ENCODE measurements at places on chromosomes 11 and 22. TPM values are rescaled to one million over a fixed set of nuclear protein-coding genes. Genes with fewer than 3 reads are reported as not detected.

GRCh38 chr11:86724137-86724536 lies 51.7 kb upstream of the ME3 start:
- H3K27me3 ChIP-seq: no peaks in the 10 kb centered on the region
- no peaks in the 10 kb centered on the region for H3K4me1 ChIP-seq
- no peak for DNase-seq
- H3K27ac ChIP-seq: no peak overlapping the region
- H3K36me3 ChIP-seq: no peaks in the 10 kb centered on the region
- H3K4me3 ChIP-seq: no peak overlapping the region

GRCh38 chr11:111703576-111703975 lies 62.6 kb downstream of the PPP2R1B start:
- no peaks in the 10 kb centered on the region for H3K36me3 ChIP-seq
- H3K4me1 ChIP-seq: no peaks in the 10 kb centered on the region
- DNase-seq: no peak
- no peak overlapping the region for H3K27ac ChIP-seq

- H3K27me3 ChIP-seq: no peaks in the 10 kb centered on the region
- H3K4me1 ChIP-seq: no peaks in the 10 kb centered on the region
- no peak for DNase-seq
- peaks cover 3% of the 10 kb centered on the region for H3K36me3 ChIP-seq
Measured at GRCh38 chr11:108838792-108839105, 173.9 kb downstream of the DDX10 start.

DNA sequence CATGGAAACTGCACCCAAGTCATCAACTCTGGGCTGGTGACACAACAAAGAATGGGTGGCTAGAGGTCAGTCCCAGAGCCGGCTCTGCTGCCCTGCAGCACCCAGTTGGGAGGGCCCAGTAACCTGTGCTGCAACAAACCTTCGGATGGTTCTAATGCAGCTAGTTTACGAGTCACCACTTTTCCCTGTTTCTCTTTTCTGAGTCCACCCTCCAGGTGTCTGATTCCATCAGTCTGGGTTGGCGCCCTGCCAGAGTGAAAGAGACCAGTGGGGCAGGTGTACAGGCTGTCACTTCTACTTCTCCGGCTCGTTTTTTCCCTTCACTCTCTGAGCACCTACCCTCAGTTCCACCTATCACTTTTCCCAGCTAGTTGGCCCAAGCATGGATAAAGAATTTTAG lies 572.9 kb downstream of the NTM start:
- H3K4me3 ChIP-seq: no peak overlapping the region
- no peak overlapping the region for H3K27ac ChIP-seq
- no peaks in the 10 kb centered on the region for H3K36me3 ChIP-seq
- H3K27me3 ChIP-seq: no peaks in the 10 kb centered on the region
- H3K4me1 ChIP-seq: no peaks in the 10 kb centered on the region
- no peak for DNase-seq

DNA sequence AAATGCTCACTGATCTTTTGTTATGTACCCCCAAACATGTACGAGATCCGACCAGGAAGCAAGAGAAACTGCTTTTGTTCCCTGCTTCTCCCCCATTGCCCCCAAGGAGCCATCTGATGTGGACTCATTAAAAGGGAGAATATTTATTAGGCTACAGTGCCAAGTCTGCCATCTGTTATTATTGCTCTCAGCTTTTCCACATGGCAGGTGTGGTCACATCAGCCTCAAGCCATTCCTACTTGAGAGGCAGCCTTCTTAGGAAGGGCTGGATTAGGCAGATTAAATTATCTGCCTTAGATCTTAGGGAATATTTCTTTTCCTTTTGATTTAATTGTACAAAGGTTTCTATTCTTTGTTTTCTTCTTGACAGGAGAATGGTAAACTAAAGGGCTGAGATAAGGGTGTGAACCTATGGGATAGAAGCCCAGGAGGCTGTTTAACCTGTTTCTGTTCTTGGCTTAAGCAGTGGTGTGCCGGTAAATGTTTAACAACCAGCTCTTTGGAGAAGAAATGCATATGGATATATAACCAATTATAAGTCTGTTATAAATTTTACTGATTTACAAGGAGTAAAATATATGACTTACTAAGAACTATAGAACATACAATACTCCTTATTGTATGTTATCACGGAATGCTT lies 88.8 kb downstream of the PDHX start:
- H3K27me3 ChIP-seq: no peaks in the 10 kb centered on the region
- DNase-seq: no peak
- H3K36me3 ChIP-seq: no peaks in the 10 kb centered on the region
- H3K4me1 ChIP-seq: no peaks in the 10 kb centered on the region

GRCh38 chr11:120261931-120262330 lies 22.0 kb downstream of the POU2F3 start:
- H3K4me3 ChIP-seq: no peak overlapping the region
- no peaks in the 10 kb centered on the region for H3K4me1 ChIP-seq
- no peaks in the 10 kb centered on the region for H3K27me3 ChIP-seq
- H3K27ac ChIP-seq: no peak overlapping the region
- no peaks in the 10 kb centered on the region for H3K36me3 ChIP-seq
- no peak for DNase-seq

DNA sequence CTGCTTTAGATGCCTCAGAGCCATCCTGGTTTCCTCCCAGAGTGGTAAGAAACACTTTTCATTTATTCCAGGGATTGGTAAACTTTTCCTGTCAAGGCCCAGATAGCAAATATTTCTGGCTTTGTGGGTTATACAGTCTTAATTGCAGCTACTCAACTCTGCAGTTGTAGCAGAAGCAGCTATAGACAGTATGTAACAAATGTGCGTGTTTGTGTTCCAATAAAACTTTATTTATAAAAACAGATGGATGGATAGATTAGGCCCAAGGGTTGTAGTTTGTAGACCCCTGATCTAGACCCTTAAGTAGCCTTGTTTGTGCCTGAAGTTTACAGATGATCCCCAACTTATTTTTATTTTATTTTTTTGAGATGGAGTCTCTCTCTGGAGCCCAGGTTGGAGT lies 17.9 kb downstream of the NNMT start:
- no peaks in the 10 kb centered on the region for H3K36me3 ChIP-seq
- no peak overlapping the region for H3K27ac ChIP-seq
- no peak for DNase-seq

- no peaks in the 10 kb centered on the region for H3K36me3 ChIP-seq
- H3K27me3 ChIP-seq: peaks cover 17% of the 10 kb centered on the region
- no peaks in the 10 kb centered on the region for H3K4me1 ChIP-seq
- DNase-seq: no peak
- no peak overlapping the region for H3K27ac ChIP-seq
Measured at GRCh38 chr11:47589977-47590861, 3.7 kb downstream of the FAM180B start.

- H3K4me1 ChIP-seq: peaks cover 5% of the 10 kb centered on the region
- peaks cover 46% of the 10 kb centered on the region for H3K27me3 ChIP-seq
- H3K36me3 ChIP-seq: no peaks in the 10 kb centered on the region
Measured at GRCh38 chr11:2144544-2145248, 5.5 kb upstream of the IGF2 start.

DNA sequence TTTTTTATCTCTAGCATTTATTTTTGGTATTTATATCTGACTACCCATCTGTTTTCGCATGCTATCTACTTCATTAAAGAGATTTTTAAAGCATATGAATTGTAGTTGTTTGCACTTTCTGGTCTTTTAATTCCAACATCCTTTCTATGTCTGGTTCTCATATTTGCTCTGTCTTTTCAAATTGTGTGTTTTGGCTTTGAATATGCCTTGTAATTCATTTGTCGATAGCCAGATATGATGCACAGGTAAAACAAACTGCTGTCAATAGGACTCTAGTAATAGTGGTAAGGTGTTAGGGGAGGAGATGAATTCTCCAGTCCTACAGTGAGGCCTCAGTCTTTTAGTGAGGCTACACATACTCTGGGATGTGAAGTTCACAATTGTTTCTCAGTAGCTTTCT lies 530.8 kb upstream of the CCDC179 start:
- no peaks in the 10 kb centered on the region for H3K27me3 ChIP-seq

GRCh38 chr22:44640618-44641155 lies 61.3 kb upstream of the PRR5 start:
- no peak overlapping the region for H3K27ac ChIP-seq
- H3K27me3 ChIP-seq: no peaks in the 10 kb centered on the region
- no peaks in the 10 kb centered on the region for H3K4me1 ChIP-seq
- H3K4me3 ChIP-seq: no peak overlapping the region
- no peak for DNase-seq
- H3K36me3 ChIP-seq: no peaks in the 10 kb centered on the region

DNA sequence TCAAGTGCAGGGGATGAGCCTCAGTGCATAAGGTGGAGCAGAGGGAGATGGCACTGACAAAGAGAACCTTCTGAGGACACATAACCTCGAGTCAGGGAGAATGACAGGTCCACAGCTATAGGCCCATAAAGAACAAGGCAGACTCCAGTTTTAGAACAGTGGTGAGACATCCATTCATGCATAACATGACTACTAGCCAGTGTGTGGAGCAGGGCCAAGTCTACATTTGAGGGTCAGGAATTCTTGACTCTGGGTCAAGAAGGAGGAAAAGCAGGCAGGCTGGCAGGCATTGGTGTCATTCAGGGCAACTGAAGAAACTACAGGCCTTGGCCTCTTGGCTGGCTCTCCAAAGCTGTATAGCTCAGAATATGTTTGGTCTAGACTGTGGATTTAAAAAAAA lies 54.9 kb downstream of the MTNR1B start:
- H3K27me3 ChIP-seq: no peaks in the 10 kb centered on the region
- no peaks in the 10 kb centered on the region for H3K4me1 ChIP-seq
- H3K4me3 ChIP-seq: no peak overlapping the region
- DNase-seq: no peak

- no peak overlapping the region for H3K27ac ChIP-seq
- H3K4me3 ChIP-seq: no peak overlapping the region
- no peak for DNase-seq
- H3K27me3 ChIP-seq: no peaks in the 10 kb centered on the region
- no peaks in the 10 kb centered on the region for H3K4me1 ChIP-seq
Measured at GRCh38 chr11:79170321-79170720, 270.5 kb downstream of the TENM4 start.

DNA sequence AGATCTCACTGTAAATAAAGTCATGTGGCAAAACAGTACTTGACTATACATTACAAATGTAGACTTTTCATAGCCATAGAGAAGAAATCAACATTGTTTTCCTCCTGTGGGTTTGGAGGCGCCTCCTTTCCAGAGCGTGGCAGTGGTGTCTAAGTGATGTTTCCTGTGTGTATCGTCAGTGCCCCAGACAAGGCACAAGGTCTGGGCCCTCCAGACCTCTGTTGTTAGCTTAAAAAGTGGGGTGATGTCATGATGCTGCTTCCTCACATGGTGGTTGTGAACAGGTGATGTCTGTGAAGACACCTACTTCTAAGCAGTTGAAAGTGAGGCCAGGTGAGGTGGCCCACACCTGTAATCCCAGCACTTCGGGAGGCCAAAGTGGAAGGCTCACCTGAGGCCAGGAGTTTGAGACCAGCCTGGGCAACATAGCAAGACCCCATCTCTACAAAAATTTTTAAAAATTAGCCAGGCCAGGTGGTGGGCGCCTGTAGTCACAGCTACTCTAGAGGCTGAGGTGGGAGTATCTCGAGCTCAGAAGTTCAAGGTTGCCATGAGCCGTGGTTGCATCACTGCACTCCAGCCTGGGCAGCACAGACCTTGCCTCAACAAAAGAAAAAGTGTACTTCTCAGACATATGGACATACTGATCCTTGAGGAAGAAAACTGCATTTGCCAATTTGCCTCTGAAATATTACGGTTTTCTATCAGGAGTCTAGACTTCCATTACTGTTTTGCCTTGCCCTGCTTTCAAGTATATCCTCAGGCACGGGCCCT lies 15.7 kb downstream of the NUP50 start:
- no peak overlapping the region for H3K4me3 ChIP-seq
- H3K27me3 ChIP-seq: no peaks in the 10 kb centered on the region
- no peak overlapping the region for H3K27ac ChIP-seq

DNA sequence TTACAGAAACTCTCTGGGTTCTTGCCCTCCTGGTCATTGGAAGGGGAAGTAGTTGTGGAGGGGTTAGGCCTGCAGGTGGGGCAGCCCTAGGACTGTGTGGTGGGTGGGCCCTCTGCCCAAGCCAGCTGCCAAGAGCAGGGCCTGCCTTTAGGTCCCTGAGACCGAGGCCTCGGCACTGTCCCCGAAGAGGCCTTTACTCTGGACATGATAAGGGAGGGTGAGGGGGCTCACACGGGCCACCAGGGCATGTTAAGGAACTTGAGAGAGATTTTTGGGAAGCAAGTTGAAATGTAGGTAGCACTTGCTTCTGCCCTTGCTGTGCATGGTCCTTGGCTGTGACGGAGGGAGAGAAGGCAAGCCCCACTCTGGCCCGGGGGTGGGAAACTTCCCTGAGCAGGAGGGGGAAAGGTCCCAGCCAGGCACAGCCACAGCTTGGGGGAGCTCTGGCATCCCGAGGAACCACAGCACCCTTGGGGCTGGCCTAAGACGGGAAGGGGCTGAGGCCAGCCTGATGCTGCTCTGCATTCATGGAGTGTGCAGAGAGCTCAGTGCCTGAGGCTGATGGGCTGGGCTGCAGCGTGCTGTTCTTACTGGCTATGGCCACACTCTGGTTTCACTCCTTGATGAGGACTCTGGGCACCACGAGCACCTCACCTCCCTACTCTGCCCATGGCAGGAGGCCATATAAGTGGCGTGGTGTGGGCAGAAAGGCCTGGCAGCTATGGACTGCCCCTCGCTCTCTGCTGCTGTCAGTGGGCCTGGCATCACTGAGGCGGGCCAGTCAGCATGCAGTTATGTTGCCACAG lies 7.8 kb upstream of the RANBP1 start:
- no peak overlapping the region for H3K27ac ChIP-seq
- DNase-seq: peak; percentile 45
- H3K36me3 ChIP-seq: no peaks in the 10 kb centered on the region

DNA sequence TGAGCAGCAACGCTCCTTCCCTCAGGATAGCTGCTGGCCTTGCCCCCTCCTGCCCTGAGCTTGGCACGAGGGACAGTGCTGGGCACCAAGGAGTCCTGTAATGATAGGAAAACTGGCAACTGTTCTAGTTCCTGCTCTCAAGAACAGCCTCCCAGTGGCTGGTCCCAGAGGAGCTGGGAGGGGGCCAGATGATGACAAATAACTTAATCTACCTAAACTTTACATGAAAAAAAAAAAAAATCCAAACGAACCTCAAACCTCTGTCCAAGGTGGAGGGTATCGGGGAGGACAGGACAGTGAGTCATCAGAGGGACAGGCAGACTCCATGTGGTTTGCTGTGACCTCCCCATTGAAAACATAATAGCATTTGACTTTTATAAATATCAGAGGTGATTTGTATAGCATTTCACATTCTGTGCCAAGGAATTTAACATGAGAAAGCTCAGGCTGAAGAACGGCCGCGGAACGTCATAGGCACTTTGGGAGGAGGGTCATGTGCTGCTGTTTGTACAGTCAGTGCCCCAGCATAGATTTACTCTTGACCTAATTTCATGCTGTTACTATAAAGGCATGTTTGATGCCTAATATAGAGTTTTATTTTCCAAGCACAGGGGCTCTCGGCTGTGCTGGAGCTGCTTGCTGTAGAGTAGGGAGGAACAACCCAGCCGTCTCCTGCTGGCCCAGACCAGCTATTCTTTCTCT lies 98.2 kb upstream of the NNMT start:
- no peaks in the 10 kb centered on the region for H3K36me3 ChIP-seq
- H3K4me3 ChIP-seq: no peak overlapping the region
- peak overlapping the region; percentile 69 for H3K27ac ChIP-seq
- no peaks in the 10 kb centered on the region for H3K27me3 ChIP-seq
- DNase-seq: no peak

The OR52A5 gene
- not detected for total RNA-seq

The FOLR1 gene
- total RNA-seq: not detected

The CEP164 gene
- 45.4 TPM for total RNA-seq

The C11orf42 gene
- total RNA-seq: not detected

The PHOX2A gene
- not detected for total RNA-seq

The LRRN4CL gene
- 7.9 TPM for total RNA-seq

The OR52I2 gene
- not detected for total RNA-seq
